ENCODE measurements at places on chromosomes 3 and 15.

DNA sequence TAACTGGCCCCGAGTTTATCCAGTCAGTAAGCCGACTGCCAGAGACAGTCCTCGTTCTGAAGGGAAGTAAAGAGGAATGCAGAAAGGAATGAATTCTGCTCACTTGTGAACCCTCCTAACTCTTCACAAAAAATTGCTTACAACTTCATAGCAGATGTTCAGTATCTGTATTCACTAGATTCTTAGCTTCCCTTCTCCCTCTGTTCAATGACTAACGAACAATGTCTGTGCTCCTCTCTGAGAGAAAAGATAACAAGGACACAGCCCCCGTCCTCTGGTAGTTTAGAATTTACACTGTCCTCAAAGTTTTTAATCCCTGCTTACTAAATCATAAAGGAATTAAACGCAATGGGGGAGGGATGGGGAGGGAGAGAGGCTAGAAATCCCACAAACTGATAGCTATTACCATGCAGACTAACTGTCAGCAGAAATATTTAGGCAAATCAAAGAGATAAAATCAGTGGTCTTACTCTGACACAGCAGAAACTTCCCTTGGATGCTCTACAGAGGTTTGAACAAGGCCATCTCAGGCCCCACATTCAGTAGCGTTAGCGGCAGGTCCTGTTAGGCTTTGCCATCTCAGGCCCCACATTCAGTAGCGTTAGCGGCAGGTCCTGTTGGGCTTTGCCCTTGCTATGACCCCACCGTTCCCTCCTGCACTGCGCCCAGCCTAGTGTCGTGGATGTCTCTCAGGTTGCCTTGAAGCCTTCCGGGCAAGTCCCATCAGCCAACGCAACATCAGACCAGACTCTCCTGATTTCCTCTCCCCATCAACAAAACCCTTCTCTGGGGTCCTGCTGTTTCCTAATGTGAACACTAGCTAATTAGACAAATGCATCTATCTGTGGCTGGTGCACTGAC, 23.4 kb downstream of the NRROS start:
- peaks cover 10% of the 10 kb centered on the region for H3K4me1 ChIP-seq
- no peak for DNase-seq
- no peaks in the 10 kb centered on the region for H3K36me3 ChIP-seq
- no peak overlapping the region for H3K4me3 ChIP-seq
- H3K27me3 ChIP-seq: no peaks in the 10 kb centered on the region

GRCh38 chr3:112642912-112643506, 2.1 kb upstream of the CCDC80 start:
- peak; percentile 30 for DNase-seq
- H3K4me1 ChIP-seq: peaks cover 52% of the 10 kb centered on the region
- H3K4me3 ChIP-seq: peak overlapping the region; percentile 15
- H3K27ac ChIP-seq: no peak overlapping the region
- no peaks in the 10 kb centered on the region for H3K27me3 ChIP-seq

- peaks cover 5% of the 10 kb centered on the region for H3K36me3 ChIP-seq
- DNase-seq: no peak
- no peak overlapping the region for H3K27ac ChIP-seq
- no peaks in the 10 kb centered on the region for H3K27me3 ChIP-seq
These were observed 7.3 kb downstream of the HDAC11 start for GRCh38 chr3:13487403-13487802.

DNA sequence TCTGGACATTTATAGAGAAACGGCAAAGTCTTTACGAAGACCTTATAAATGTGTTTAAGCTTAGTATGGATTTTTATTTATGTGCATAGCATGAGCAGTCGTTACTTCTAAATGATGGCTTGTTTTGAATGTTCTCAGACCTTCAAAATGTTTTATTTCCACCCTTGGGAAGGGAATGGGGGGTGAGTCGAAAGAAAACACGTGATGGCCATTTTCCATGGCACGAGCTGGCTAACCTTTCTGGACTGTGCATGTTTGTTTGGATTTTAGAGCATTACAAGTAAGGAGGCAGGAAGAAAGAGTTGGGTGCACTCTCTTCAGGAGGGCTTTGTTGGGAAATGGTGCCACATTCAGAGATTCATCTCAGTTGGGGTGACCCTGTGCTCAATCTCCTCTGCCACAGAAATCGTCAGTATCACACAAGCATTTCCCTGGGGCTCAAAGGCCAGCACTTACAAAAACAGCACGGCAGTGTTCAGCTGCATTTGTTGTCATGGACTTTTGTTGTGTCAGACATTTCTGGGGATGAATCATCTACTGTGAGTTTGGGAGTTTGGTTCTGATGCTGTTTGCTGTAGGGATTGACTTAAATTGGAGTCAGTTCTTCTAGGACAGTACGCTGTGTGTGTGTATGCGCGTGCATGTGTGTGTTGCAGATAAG, 52.3 kb upstream of the ADAMTS9 start:
- peaks cover 3% of the 10 kb centered on the region for H3K4me1 ChIP-seq
- no peaks in the 10 kb centered on the region for H3K27me3 ChIP-seq
- H3K27ac ChIP-seq: no peak overlapping the region
- no peaks in the 10 kb centered on the region for H3K36me3 ChIP-seq
- no peak for DNase-seq

DNA sequence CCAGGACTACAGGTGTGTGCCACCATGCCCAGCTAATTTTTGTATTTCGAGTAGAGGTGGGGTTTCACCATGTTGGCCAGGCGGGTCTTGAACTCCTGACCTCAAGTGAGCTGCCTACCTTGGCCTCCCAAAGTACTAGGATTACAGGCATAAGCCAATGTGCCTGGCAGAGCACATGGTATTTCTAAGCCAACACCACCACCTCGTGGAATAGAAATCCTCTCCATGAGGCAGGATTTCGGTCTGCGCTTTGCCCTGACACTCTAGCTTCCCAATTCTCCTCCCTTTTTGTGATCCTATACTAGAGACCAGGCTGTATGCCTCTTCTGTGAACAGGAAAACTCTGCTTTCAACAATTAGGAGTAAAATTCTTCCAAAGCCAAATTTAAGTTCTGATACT, 372.2 kb downstream of the VGLL3 start:
- H3K27ac ChIP-seq: no peak overlapping the region
- H3K4me3 ChIP-seq: no peak overlapping the region
- H3K36me3 ChIP-seq: no peaks in the 10 kb centered on the region
- H3K4me1 ChIP-seq: no peaks in the 10 kb centered on the region
- DNase-seq: no peak

DNA sequence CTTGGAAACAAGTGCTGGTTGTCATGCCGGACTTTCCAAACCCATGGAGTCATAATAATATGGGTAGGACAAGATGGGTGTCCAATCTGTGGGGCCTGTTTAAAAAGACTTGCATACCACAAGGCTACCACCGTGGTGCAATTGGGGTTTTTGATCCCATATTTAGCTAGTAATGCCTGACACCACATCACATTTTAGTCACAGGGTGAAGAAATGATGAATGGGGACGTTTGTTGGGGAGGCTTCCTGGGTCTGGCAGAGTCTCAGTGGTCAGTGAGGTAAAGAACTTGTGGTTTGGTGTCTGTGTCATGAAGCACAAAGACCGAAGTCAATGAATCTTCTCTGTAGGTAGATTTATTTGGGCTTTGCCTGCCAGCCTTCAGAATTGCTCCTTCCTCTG, 31.0 kb downstream of the P3H2 start:
- peaks cover 24% of the 10 kb centered on the region for H3K4me1 ChIP-seq
- no peak overlapping the region for H3K27ac ChIP-seq
- no peak for DNase-seq
- no peaks in the 10 kb centered on the region for H3K27me3 ChIP-seq
- H3K4me3 ChIP-seq: no peak overlapping the region
- H3K36me3 ChIP-seq: no peaks in the 10 kb centered on the region

DNA sequence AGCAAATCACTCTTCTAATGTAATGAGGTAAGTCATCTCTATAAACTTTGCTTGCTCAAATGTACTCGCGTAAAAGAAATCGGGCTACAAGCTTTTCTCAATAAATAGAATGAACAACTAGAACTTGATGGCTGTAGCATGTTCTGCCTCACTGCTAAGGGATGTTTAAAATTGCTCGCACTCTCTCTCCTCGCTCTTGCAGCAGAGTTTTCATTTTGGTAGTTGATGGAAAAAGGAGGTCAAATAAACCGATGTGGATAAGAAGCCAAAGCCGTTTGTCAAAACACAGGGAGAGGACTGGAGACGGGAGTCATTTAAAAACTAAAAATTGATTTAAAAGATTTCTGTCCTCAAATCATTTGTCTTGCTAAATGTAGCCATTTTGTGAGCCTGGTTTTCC, 53.3 kb downstream of the ANXA2 start:
- no peaks in the 10 kb centered on the region for H3K27me3 ChIP-seq
- H3K4me3 ChIP-seq: no peak overlapping the region
- H3K27ac ChIP-seq: no peak overlapping the region
- no peak for DNase-seq
- no peaks in the 10 kb centered on the region for H3K4me1 ChIP-seq

DNA sequence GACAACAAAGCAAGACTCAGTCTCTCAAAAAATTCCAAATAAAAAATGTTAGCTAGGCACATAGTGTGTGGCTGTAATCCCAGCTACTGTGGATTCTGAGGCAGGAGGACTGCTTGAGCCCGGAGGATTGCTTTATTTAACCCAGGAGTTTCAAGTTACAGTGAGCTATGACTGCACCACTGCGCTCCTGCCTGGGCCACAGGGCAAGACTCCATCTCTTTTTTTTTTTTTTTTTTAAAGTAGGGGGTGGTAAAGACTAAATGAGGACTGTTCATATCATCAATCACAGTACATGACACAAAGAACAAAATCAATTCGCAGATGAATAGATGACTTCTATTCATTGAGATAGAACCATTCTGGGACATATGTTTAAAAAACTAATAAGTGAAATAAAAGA, 48.1 kb downstream of the ACAP2 start:
- no peak overlapping the region for H3K4me3 ChIP-seq
- no peak overlapping the region for H3K27ac ChIP-seq
- peaks cover 19% of the 10 kb centered on the region for H3K4me1 ChIP-seq
- H3K27me3 ChIP-seq: no peaks in the 10 kb centered on the region

- peak overlapping the region; percentile 9 for H3K27ac ChIP-seq
- H3K36me3 ChIP-seq: no peaks in the 10 kb centered on the region
- H3K27me3 ChIP-seq: no peaks in the 10 kb centered on the region
- peaks cover 7% of the 10 kb centered on the region for H3K4me1 ChIP-seq
- no peak for DNase-seq
These were observed 2.7 kb downstream of the LMAN1L start for GRCh38 chr15:74815121-74815934.

DNA sequence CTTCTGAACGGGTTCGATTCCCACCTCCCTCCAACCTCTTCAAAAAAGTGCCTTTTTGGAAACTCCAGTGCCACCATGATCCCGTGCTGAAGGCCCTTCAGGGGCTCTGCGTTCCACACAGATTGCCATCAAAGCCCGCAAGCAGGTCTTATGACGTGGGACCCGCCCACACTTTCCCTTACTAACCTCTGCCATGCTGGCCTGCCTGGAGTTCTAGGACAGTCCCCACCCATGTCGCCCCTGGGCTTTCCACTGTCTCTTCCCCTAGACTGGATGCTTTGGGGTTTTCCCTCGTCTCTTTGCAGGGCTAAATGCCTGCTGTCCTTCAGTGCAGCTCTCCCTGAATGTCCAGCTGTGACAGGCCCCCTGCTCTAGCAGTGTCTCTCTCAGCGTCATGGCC, 313.7 kb upstream of the ATP10A start:
- DNase-seq: no peak
- H3K4me3 ChIP-seq: no peak overlapping the region
- no peaks in the 10 kb centered on the region for H3K27me3 ChIP-seq
- no peak overlapping the region for H3K27ac ChIP-seq
- no peaks in the 10 kb centered on the region for H3K36me3 ChIP-seq

GRCh38 chr15:79657722-79658121, 225.6 kb downstream of the MINAR1 start:
- no peak overlapping the region for H3K27ac ChIP-seq
- DNase-seq: no peak
- no peaks in the 10 kb centered on the region for H3K36me3 ChIP-seq
- H3K4me3 ChIP-seq: no peak overlapping the region

- H3K4me3 ChIP-seq: no peak overlapping the region
- H3K27ac ChIP-seq: no peak overlapping the region
- DNase-seq: no peak
- no peaks in the 10 kb centered on the region for H3K27me3 ChIP-seq
- no peaks in the 10 kb centered on the region for H3K36me3 ChIP-seq
These were observed 77.4 kb upstream of the PTPRG start for GRCh38 chr3:61483997-61484396.

GRCh38 chr15:97966246-97966645, 5.7 kb downstream of the ARRDC4 start:
- H3K4me1 ChIP-seq: peaks cover 5% of the 10 kb centered on the region
- no peaks in the 10 kb centered on the region for H3K36me3 ChIP-seq
- no peaks in the 10 kb centered on the region for H3K27me3 ChIP-seq
- H3K4me3 ChIP-seq: no peak overlapping the region
- DNase-seq: no peak

GRCh38 chr15:99955532-99955931, 222.3 kb upstream of the LYSMD4 start:
- no peak overlapping the region for H3K27ac ChIP-seq
- H3K27me3 ChIP-seq: no peaks in the 10 kb centered on the region
- DNase-seq: no peak
- peaks cover 30% of the 10 kb centered on the region for H3K4me1 ChIP-seq
- H3K36me3 ChIP-seq: no peaks in the 10 kb centered on the region
- H3K4me3 ChIP-seq: no peak overlapping the region

DNA sequence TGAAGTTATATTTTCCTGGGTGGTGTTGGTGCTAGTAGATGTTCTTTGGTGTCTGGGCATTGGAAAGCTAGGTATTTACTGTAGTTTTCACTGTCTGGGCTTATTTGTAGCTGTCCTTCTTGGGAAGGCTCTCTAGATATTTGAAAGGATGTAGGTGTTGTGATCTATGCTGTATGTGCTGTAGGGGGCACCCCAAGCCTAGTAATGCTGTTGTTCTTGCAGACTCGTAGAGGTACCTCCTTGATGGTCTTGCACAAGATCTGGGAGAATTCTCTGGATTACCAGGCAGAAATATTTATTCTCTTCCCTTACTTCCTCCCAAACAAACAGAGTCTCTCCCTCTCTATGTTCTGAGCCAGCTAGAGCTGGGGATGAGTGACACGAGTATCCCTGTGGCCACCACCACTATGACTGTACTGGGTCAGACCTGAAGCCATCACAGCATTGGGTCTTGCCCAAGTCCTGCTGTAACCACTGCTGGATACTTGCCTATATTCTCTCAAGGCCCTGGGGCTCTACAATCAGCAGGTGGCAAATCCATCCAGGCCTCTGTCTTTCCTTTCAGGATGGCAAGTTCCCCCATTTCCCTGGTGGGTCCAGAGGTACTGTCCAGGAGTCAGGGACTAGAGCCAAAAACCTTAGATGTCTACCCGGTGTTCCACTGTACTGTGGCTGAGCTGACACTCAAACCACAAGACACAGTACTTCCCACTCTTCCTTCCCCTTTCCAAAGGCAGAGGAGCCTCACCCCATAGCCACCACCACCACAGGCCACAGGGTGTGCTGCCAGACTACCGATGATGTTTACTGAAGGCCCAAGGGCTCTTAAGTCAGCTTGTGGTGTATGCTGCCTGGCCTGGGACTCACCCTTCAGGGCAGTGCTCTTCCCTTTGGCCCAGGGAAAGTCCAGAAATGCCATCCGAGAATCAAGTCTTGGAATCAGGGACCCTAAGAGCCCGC, 195.2 kb upstream of the DPPA4 start:
- no peaks in the 10 kb centered on the region for H3K27me3 ChIP-seq
- DNase-seq: no peak
- H3K36me3 ChIP-seq: no peaks in the 10 kb centered on the region

- no peak overlapping the region for H3K27ac ChIP-seq
- H3K4me1 ChIP-seq: no peaks in the 10 kb centered on the region
- H3K27me3 ChIP-seq: no peaks in the 10 kb centered on the region
- DNase-seq: no peak
These were observed 46.1 kb downstream of the FBLN2 start for GRCh38 chr3:13594991-13595421.

- no peak for DNase-seq
- H3K4me1 ChIP-seq: peaks cover 20% of the 10 kb centered on the region
- peaks cover 5% of the 10 kb centered on the region for H3K27me3 ChIP-seq
- no peaks in the 10 kb centered on the region for H3K36me3 ChIP-seq
- H3K27ac ChIP-seq: no peak overlapping the region
- H3K4me3 ChIP-seq: peak overlapping the region; percentile 2
These were observed 251.1 kb downstream of the TJP1 start for GRCh38 chr15:29570948-29571791.

Data from esophagus squamous epithelium (tissue), 5 donors.